ENCODE measurements at places on chromosomes 16 and 17.
A peak's percentile ranks its signal among the peaks of the same experiment; 100 is the strongest.

DNA sequence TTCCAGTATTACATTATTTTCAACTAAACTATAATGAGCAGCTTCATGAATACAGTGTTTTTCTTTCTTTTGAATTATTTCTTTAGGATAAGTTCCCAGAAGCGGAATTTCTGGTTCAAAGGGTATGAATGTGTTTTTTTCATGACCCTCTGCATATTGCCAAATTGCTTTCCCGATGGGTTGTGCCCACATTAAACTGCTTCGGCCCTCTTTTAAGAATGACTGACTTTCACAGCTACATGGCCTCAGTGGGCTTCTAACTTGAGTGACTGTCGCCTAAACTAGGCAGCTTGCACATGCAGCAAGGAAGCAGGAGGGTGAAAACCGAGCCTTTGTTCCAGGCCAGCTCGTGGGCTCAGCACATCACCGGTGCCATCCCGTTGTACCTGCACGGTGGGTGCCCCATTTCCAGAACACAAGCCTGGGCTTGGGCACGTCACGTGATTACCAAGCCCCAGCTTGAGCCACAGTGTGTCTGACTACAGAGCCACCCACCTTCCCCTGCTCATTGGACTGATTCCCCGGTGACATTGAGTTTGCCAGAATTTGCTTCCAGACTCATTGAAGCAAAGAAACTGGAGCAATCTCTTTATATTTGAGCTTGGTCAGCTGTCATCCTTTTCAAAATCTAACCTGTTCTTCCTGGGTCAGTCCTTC lies 112.8 kb downstream of the CLEC16A start:
- DNase-seq, result no peak

GRCh38 chr16:78528265-78528664 lies 428.8 kb downstream of the WWOX start:
- DNase-seq, result no peak

- DNase-seq, result no peak
Observed at GRCh38 chr17:57818066-57818465, 31.8 kb downstream of the MRPS23 start.

- DNase-seq, result peak; percentile 86
Observed at GRCh38 chr16:84985079-84986065, 26.0 kb downstream of the ZDHHC7 start.

DNA sequence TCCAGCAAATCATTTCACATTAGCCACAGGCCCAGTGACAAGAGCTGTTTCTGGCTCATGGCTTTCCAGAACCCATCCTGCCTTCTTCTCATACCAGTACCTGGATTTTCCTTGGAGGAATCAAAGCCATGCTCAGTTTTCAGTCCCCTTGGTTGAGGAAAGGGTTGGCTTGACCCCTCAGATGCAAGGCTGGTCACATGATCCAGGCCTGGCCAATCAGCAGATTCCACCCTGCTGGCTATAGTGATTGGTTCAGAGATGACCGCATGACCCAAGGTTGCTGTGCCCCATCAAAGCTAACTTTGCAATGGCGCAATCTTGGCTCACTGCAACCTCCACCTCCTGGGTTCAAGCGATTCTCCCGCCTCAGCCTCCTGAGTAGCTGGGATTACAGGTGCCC lies 45.0 kb downstream of the MMP15 start:
- DNase-seq, result no peak

GRCh38 chr16:7218936-7219335 lies 113.7 kb upstream of the RBFOX1 start:
- no peak for DNase-seq

DNA sequence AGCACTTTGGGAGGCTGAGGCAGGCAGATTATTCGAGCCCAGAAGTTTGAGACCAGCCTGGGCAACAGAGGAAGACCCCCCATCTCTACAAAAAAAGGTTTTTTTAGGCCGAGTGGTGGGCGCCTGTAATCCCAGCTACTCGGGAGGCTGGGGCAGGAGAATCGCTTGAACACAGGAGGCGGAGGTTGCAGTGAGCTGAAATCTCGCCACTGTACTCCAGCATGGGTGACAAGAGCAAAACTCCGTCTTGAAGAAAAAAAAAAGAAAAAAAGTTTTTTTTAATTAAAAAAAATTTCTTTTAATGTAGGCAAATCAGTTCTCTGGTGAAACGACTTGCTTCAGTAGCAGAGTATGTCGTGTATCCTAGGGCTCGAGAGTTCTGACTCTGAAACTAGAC lies 10.9 kb downstream of the HSD3B7 start:
- DNase-seq, result no peak

- DNase-seq, result no peak
Observed at GRCh38 chr16:55061126-55061525, 130.5 kb downstream of the IRX5 start.

GRCh38 chr17:48123111-48123510 lies 15.5 kb downstream of the SNX11 start:
- no peak for DNase-seq

- no peak for DNase-seq
Observed at GRCh38 chr17:6596941-6597340, 40.6 kb upstream of the PITPNM3 start.

DNA sequence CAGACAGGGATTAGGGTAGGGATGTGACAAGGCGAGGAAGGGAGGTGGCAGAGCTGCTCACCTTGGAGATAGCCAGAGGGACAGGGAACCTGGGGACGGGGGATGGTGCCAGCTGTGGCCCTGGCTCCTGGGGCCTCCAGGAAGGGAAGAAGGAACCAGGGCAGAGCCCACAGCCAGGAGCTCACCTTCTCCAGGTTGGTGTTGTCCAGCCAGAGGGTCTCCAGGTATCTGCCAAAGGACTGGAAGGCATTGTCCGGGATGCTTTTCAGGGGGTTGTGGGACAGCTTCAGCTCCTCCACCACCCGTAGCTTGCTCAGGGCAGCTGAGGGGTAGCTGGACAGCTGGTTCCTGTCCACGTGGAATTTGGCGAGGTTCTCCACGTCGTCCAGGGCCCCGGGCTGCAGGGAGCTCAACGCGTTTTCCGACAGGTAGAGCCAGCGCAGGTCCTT lies 801 bp downstream of the CHAD start:
- no peak for DNase-seq

GRCh38 chr16:65319621-65320231 lies 197.9 kb upstream of the CDH11 start:
- DNase-seq, result peak; percentile 24

- DNase-seq, result no peak
Observed at GRCh38 chr17:39765766-39766165, 28.0 kb downstream of the GRB7 start.

DNA sequence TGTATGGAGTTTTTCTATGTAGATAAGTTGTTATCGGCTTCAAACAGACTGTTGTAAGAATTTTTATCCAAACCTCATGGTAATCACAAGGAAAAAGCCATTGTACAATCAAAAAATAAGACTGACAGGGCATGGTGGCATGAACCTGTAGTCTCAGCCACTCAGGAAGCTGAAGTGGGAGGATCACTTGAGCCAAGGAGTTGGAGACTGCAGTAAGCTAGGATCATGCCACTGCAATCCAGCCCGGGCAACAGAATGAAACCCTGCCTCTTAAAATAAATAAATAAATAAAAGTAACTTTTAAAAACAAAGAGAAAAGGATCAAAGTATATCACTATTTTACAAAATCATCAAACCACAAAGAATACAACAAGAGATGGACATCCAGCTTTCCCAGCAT lies 14.4 kb downstream of the OR1A1 start:
- no peak for DNase-seq

GRCh38 chr16:68251832-68252231 lies 6.7 kb downstream of the PLA2G15 start:
- no peak for DNase-seq

GRCh38 chr16:2237493-2238149 lies 1.4 kb downstream of the DNASE1L2 start:
- no peak for DNase-seq

- DNase-seq, result no peak
Observed at GRCh38 chr17:30228011-30228410, 7.5 kb downstream of the SLC6A4 start.

DNA sequence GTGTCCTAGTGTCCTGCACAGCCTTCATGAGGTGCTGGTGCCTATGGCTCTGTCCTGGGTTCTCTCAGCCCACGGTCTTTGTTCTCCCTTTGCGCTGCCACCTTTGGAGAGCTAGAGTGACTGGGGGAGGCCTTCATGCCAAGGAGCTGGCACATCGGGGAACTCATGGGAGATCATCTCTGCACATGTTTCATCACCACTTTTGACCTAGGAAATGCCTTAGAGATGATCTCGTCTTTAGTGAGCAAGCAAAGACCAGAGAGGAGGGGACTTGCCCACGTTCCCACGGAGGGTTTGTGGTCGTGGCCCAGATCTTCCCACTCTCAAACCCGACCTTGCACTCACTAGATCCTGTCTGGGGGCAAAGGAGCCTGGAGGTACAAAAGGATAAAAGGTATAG lies 23.5 kb downstream of the TBX4 start:
- DNase-seq, result peak; percentile 52

DNA sequence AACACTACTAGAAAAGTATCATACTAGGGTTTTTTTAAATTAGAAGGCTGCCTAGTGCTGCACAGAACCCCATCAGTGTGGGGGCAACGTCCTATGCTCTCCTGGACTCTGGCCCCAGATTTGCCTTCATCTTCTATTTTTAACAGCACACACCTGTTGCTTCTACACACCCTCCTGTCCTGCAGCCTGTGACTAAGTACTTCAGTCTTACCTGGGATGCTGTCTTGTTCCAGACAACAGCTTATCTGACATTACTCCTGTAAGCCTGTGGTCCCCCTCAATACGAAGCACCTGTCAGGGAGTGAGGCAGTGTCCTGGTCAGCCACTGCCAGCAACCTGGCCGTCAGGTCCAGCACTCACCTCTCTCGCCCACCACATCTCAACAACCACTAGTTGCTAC lies 247.6 kb upstream of the PSMD7 start:
- DNase-seq, result no peak

- DNase-seq, result peak; percentile 34
Observed at GRCh38 chr17:56737421-56738161, 96.1 kb downstream of the C17orf67 start.

GRCh38 chr17:40539711-40540411 lies 25.4 kb downstream of the CCR7 start:
- no peak for DNase-seq

DNA sequence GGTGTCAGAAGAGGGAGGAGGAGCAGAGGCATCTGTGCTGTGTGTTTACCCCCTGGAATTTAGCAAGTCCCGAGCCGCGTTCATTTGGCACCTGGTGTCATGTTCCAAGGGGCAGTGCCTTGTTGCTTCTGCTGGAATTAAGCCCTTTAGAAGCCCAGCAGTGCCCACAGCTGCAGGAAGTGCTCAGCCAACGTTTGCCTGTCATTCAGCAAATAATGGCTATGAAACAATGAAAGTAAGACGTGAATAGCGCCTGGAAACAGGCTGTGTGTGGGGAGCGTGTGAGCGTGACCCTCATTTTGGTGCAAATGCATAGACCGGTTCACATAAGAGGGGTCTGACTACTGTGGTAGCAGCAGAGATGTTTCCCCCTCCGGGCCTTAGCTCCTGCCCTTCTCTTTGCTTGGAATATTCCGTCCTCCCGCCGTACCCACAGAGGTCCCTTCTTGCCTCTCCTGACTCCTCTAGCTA lies 5.8 kb upstream of the ATP2C2 start:
- DNase-seq, result no peak

- DNase-seq, result no peak
Observed at GRCh38 chr17:71033336-71033735, 864.0 kb downstream of the KCNJ2 start.

DNA sequence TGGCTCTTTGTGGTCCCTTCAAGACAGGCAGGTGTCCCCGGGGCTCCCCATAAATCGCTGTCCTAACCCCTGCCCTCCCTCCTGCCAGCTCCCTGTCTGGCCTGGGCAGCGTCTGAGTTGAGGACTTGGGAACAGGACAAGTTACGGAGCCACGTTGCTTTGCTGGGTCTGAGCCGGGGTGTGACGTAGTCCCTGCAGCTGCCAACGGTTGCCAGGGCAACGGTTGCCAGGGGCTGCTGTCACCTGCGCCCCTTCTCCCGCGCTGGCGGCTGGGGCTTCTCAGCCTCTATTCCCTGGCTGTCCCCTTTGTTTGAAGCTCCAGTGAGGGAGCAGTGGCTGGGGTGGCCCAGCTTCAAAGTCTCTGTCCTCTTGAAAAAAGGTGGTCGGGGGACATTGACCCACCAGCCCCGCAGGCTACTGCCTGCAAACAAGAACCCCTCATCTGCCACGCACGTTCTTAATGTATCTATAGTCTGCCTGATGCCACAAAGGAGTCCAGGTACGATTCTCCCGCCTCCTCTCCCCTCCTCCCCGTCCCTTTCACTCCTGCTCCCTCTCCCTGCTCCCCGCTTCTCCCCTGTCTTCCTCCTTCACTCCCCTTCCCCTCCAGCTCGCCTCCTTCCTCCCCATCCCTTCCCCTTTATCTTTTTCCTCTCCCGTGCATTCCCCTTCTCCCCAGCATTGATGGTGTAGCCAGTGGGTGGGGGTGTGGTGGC lies 10.9 kb downstream of the ADGRG1 start:
- no peak for DNase-seq

- no peak for DNase-seq
Observed at GRCh38 chr17:27264068-27264812, 29.7 kb upstream of the WSB1 start.

DNA sequence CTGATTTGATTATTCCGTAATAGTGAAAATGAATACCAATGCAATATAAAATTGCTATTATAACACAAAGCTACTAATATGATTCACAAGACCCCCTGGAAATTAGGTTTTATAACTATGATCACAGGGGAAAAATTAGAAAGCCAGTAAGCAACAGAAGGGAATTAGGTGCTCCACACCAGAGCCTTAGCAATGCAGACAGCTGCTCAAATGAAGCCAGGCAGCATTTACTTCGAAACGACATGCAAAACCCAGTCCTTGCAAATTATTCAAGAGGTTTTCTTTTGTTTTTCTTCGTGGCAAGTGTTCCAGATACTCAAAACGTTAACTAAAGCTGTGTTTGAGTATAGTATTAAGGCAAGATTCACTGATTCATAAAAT lies 47.9 kb downstream of the TOX3 start:
- DNase-seq, result no peak

- no peak for DNase-seq
Observed at GRCh38 chr16:80324371-80324770, 216.4 kb upstream of the DYNLRB2 start.

DNA sequence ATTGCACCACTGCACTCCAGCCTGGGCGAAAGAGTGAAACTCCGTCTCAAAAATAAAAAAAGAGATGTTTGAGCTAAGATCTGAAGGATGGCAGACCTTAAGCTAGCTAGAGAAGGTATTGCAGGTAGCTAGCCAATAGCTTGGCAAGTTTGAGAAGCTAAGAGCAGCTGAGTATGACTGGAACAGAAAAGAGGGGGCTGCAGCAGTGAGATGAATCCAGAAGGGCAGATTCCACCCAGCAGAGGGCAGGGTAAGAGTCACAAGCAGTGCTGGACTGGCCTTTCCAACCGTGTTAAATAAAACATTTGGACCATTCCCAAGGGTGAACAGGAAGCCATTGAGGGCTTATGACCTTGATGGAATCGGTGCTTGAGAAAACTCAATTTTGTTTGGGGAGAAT lies 5.7 kb upstream of the PHAF1 start:
- peak; percentile 42 for DNase-seq
